ENCODE measurements at places on chromosomes 13 and 19. TPM values are rescaled to one million over a fixed set of nuclear protein-coding genes. Genes with fewer than 3 reads are reported as not detected.

DNA sequence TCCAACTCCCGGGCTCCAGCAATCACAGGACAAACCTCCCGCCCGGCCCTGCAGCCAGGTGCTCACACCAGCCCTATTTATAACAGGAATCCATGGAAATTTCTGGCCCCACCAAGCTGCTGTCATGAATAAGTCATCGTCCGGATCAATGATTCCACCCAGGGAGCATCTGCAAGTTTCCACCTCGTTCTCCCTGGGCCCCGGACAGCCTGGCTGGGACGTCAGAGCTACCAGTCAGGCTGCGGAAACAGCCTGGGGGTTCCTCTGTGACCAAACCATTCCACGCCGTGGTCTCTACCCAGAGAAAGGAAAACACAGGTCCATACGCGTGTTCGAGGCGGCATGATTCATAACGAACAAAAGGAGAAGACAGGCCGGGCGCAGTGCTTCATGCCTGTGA is 20.7 kb upstream of the PTBP1 start:
- H3K27me3 ChIP-seq: no peaks in the 10 kb centered on the region
- no peak overlapping the region for H3K27ac ChIP-seq
- DNase-seq: no peak

GRCh38 chr13:100274942-100275506 is 186.1 kb downstream of the PCCA start:
- H3K36me3 ChIP-seq: peaks cover 9% of the 10 kb centered on the region
- H3K4me3 ChIP-seq: no peak overlapping the region
- DNase-seq: no peak
- no peaks in the 10 kb centered on the region for H3K27me3 ChIP-seq
- no peak overlapping the region for H3K27ac ChIP-seq

- H3K36me3 ChIP-seq: peaks cover 28% of the 10 kb centered on the region
- no peak for DNase-seq
- H3K4me3 ChIP-seq: no peak overlapping the region
- H3K27ac ChIP-seq: no peak overlapping the region
- no peaks in the 10 kb centered on the region for H3K4me1 ChIP-seq
Measured at GRCh38 chr19:14449321-14449720, 16.2 kb downstream of the PKN1 start.

Gene WDR87
- not detected for total RNA-seq

GRCh38 chr19:33705860-33706259 is 84.1 kb downstream of the CHST8 start:
- no peaks in the 10 kb centered on the region for H3K4me1 ChIP-seq
- H3K27me3 ChIP-seq: peaks cover 21% of the 10 kb centered on the region
- H3K27ac ChIP-seq: no peak overlapping the region
- no peak overlapping the region for H3K4me3 ChIP-seq
- H3K36me3 ChIP-seq: no peaks in the 10 kb centered on the region

Gene ICAM4
- not detected for total RNA-seq

Gene ZNF320
- total RNA-seq: 26.9 TPM

Gene TJP3
- not detected for total RNA-seq

DNA sequence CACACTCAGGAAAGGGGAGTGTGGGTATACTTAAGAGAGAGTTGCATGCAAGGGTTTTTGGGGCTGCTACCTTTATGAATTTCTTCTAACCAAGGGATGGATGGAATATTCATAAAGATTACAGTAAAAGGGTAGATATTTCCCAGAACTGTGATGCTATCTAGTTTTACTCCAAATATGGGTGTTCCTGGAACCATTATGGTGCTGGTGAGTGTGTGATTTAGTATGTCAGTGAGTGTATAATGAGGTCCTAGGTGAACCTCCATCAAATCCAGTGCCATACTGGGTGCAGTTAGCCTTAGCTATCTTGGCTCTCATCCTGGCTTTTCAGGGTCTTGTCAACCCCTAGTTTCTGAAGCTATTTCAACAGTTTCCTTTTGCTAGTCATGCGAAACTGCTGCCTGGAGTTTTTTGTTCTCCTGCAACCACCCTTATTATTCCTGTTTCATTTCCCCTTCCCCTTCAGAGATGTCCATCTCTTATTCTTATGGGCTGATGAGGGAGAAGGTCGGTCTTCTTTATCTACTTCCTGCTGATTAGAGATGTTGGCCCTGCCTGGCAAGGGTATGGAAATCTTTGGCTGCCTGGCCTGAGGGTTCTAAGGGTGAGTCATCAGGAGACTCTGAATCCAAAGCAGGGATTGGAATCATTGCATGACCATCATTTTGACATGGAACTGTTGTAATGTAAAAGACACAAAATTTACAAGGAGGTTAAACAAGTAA is 202.3 kb downstream of the NBEA start:
- H3K4me1 ChIP-seq: no peaks in the 10 kb centered on the region
- no peak overlapping the region for H3K4me3 ChIP-seq
- no peak for DNase-seq
- no peaks in the 10 kb centered on the region for H3K36me3 ChIP-seq

Data from neural crest cell (in vitro differentiated cells).